SW480 (cell line): ENCODE measurements at places on chromosomes 1 and 21.

DNA sequence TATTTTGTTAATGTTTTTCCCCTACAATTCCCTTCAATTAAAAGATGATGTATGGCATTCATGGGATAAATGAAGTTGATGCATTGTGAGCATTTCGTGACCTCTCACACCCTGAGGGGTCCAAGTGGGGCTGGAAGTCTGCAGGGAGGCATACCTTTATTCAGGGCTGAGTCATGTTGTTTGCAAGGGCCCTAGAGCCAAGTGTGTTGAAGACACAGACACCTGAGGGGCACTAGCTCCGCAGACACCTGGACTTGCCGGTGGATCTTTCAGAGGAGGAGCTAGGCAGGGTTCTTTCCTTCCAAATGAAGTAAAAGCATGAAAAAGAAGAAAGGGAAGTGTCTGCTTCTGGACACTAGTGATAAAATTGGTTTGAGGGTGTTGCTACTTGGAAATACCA, 57.0 kb upstream of the RGS7 start:
- no peak for DNase-seq

DNA sequence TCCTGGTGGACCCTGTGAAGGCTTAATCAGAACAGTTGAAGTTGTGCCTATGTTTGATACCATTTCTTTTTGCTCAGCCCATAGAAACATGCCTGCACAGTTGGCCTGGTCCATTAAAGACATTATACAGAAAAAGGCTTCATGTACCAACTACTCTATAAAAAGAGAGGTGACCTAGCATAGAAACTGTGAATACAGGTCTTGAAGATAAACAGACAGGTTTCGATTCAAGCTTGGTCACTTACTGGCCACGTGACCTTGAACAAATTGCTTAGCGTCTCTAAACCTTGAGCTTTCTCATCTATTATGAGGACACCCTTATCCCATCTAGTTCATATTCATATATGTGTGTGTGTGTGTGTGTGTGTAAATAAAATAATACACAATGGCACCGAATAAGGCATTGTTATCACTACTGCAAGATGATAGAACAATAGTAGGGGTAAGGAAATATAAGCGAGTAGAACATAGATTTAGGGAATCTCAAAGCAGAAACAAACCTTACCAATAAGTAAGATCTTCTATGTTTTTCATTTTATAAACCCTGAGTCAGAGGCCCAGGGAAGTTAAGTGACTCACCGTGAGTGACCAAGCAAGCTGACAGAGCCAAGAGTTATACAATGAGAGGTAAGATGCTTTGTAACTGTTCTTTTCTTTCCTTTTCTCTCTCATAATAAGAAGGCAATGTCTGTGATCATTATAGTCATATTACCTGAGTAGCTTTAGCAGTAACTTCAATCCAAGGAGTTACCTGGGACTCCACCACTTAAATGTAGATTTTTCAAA, 476.8 kb upstream of the DEPDC1 start:
- DNase-seq = no peak

GRCh38 chr1:6279613-6280383, 18.9 kb upstream of the GPR153 start:
- DNase-seq = no peak

DNA sequence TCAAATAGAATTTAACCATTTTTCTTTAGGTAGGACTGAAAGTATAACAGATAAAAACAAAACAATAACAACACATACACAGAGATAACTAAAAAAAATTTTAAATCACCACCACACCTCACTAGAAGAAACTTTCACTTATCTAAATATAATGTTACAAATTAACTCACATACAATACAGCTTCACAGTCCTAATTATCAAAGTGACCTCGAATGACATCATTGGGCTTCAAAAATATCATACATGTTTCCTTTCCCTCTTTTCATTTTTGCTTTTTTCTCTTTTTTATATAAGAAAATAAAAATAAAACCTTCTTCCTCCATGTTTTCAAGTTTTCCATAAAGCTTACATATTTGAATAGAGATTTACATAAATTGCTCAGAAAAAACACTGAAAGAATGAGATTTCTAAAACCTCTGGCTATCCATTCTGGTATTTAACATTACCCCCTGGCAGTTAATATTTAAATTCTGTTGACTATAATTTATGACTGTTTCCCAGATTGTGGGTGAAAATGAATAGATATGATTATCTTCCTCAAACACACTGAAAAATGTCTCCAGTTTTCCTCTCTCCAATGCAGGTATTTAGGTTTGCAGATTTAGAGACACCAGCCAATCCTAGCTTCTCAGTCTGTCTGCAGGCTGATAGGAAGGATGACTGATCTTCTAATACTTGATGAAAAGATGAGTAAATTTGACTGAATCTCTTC, 40.5 kb upstream of the SLC19A2 start:
- DNase-seq = no peak

DNA sequence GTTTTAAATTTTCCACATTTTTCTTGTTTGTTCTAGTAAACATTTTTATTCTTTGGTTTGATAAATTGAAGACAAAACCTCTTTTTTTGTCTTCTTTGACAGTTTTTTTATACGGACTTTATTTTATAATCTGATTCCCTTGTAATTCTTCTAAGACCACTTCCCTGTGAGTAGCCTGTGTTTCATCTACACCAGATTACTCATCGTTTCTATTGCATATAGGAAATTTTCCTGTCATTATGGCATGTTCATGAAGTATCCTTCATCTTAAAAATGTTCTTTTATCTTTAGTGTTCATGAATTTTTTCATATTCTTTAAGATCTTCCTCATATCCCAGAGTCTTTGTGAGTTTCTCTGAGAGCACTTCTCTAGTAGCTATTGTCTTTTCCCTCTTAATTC, 109.8 kb downstream of the USP25 start:
- DNase-seq = no peak
